Stimulated activated CD8-positive, alpha-beta memory T cell treated with anti-CD3 and anti-CD28 coated beads, Interleukin-4, amount 100 ng/mL, for 1 hour (primary cell): ENCODE measurements at places on chromosomes 7 and 10.

GRCh38 chr7:128954830-128955802 lies 17.4 kb downstream of the IRF5 start:
- no peak for DNase-seq

DNA sequence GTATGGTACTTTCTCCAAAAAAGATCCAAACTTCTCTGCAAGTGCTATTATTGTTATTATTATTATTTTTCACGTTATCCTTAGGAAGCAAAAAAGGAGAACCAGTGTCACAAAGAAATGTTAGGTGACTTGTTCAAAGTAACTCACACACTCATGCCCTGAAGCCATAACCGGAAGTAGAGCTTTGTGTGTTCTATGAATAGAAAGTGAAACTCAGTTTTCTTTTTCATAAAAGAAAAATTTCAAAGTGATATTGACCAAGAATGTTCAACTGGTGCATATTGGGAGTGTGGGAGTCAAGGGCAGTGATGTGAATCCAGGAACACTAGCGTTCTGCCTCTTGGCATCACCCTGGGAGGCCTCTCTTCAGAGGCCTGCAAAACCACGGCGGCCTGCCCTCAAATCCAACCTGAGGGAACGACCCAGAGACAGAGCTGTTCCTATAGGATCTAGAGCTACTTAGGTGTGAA lies 106.1 kb downstream of the PRKCQ start:
- no peak for DNase-seq

GRCh38 chr7:49805371-49806007 lies 32.1 kb downstream of the VWC2 start:
- no peak for DNase-seq

GRCh38 chr7:139441961-139442360 lies 41.5 kb downstream of the KLRG2 start:
- no peak for DNase-seq

DNA sequence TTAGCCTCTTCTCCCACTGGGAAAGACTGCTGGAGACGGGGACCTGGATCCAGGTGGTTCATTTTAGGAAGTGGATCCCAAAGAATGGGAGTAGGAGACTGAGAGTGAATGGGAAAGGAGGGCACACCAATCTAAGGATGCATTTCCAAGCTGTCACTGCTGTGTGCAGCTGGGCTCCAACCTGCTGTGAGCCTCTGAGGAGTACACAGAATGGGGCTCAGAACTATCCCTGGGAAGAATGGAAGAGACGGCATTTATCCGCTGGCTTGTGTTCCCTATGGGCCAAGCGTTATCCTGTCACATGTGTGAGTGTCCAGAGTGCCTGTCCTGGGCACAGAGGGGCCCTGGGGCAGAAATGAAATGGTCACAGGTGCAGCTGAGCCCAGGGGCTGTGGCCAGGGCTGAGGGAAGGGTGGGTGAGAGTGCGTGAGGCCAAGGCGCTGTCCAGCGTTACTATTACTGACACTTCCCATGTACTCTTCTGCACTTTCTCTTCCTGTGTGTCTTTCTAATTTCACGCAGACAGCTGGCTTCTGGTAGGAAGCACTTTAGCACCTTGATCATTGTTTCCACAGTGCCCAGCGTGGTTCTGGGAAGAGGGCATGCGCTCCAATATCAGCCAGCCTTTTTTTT lies 35.4 kb upstream of the PODXL start:
- DNase-seq: no peak

DNA sequence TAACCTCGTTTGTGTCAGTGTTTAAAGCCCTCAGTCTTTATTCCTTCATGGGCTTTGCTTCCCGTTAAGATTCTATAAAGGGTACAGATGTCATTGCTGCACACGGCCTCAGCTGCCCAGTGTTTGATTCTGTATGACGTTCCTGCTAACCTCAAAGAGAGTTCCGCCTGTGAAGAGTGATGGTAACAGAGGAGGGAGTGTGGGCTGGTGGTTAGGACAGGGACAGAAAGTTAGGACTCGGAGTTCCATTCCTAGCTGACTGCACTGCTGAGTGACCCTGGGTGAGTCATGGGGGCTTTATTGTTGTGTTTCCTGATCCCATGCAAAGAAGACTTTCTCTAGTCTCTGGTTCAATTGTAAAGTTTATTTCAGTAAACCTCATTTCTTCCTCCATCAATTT lies 227.1 kb downstream of the DYNC1I1 start:
- DNase-seq: no peak
